ENCODE measurements at places on chromosomes 3 and 15.
A peak's percentile ranks its signal among the peaks of the same experiment; 100 is the strongest.

GRCh38 chr15:75721923-75722870, 9.5 kb upstream of the CSPG4 start:
- no peak for DNase-seq

GRCh38 chr3:156705761-156706616, 31.6 kb downstream of the TIPARP start:
- DNase-seq = no peak

- no peak for DNase-seq
These were observed 126.2 kb upstream of the KLHL25 start for GRCh38 chr15:85920956-85921355.

DNA sequence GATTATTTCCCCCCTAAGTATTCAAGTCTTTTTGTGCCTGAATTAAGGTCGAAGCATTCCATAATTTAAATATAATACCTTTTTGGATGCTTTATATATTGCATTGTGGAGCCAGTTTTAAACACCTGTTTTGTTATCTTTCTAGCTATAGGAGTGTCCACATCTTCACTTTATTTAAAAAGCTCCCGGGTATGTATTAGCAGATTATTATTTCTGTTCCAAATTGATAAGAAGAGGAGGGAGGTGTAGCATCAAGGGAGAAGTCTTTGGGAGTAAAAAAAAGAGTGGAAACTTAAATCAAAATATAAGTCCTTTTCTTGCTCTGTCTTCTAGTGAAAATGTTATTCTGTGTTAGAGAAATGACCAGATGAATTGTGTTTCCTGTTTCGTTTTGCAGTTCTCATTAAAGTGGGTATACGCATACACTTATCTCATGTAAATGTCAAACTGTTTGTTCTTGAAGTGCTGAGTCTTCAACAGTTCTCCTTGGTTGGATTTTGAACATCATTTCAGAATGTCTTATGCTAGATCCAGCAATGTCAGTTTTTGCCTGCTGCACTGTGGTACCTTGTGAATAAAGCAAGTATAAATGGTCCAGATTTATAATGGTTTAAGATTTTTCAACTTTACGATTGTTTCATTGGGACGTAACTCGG, 105.8 kb downstream of the FNDC3B start:
- DNase-seq = no peak

GRCh38 chr3:165440380-165440779, 244.2 kb upstream of the SLITRK3 start:
- DNase-seq = no peak

- DNase-seq = no peak
These were observed 187.5 kb downstream of the MEGF11 start for GRCh38 chr15:66066005-66066404.

- no peak for DNase-seq
These were observed 31.2 kb downstream of the SEC61A1 start for GRCh38 chr3:128083396-128083795.

- no peak for DNase-seq
These were observed 33.9 kb upstream of the NANOGP8 start for GRCh38 chr15:35118960-35119359.

GRCh38 chr3:188807006-188807405, 364.8 kb upstream of the TPRG1 start:
- DNase-seq = no peak

- DNase-seq = no peak
These were observed 453.2 kb upstream of the PROK2 start for GRCh38 chr3:72238010-72238691.

GRCh38 chr3:53123953-53124352, 6.3 kb downstream of the RFT1 start:
- DNase-seq = no peak

- no peak for DNase-seq
These were observed 167.0 kb downstream of the VGLL4 start for GRCh38 chr3:11476735-11477144.

DNA sequence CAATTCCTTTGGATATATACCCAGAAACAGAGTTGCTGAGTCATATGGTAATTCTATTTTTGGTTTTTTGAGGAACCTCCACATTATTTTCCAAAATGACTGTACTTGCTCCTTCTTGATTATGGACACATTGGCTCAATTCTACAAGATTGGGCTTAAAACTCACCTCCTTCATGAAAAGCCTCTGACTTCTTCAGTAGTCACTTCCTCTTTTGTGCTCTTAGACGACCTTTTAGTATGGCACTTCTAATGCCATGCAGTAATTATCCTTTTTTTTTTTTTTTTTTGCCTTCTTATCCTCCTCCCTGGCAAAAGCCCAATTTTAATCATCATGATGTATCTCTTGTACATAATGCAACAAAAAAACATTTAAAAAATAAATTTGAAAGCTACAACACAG, 33.0 kb upstream of the ABHD17C start:
- no peak for DNase-seq

GRCh38 chr3:141452045-141452444, 34.8 kb upstream of the RASA2 start:
- peak; percentile 71 for DNase-seq

- DNase-seq = no peak
These were observed 387.0 kb downstream of the ZBBX start for GRCh38 chr3:166993015-166993630.

- no peak for DNase-seq
These were observed 12.3 kb upstream of the DOCK3 start for GRCh38 chr3:50662408-50662807.

GRCh38 chr3:111485086-111485485, 56.9 kb upstream of the CD96 start:
- DNase-seq = no peak

DNA sequence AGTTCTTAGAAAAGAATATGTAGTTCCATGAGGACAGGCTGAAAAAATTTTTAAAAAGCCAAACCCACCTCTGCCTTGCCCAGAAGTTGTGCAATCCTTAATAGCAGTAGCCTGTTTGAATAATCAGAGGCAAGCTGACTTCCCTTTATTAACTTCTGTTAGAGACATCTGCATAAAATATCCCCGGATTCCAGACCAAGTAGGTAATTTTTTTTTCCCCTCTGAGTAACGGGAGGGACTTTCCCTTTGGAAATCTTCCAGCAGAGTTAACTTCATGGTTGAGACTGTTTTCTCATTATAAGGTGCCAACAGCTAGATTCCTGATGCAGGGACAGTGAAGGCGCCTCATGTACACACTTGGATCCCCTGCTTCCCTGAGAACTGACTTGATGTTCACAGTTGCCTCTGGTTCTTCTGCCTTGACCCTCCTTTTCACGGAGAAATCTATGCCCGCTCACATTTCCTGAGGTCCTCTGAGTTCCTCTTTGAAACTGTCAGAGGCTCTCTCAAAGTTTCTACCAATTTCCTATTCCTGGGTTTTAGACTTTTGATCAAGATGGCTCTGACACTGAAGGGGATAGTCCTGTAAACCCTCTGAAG, 227.6 kb upstream of the BHLHE40 start:
- no peak for DNase-seq

DNA sequence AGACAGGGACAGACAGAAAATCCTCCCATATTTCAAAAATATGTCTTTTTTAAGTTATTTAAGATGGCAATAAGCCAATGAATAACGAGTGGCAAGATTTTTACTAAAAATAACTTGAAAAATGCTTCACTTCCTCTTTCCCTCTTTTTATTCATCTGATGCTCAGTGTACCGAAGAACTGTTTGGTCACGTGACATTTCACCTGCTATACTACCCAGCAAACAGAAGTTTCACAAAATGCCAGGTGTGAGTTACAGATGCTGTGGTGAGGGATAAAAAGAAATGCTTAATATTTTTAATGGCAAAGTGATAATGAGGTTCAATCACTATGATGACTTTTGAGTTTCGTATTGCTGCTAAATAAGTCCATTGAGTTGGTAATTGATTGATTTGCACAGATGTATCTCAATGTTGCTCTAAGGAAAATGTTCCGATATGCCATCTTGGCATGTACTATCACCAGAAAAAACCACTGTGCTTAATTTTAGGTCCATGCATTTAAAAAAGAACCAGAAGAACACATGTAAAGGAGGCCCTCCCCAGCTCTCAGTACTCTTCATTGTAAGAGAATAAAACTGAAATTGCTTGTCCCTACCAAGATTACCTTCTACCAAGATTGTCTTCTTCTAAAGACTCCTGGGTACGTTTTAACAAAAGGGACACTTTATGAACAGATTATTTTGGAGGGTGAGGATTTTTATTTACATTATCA, 26.0 kb upstream of the SEC62 start:
- peak; percentile 39 for DNase-seq

DNA sequence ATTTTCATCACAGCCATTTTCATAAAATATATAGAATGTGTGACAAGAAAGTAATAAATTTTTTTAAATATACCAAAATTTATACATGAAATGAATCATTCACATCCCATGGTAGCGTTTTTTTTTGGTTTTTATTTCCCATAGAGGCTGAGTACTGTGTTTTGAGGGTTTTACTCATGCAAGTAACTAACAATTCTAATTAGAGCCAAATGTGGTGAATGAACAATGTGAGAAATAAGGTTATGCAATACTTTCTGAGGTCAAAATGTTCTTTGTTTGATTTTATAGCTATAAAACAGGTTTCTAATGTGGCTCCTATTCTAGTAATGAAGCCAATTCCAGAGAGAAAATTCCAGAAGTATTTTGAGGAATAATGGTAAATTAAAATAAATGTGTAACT, 386.8 kb downstream of the TBC1D5 start:
- DNase-seq = no peak

GRCh38 chr3:105351821-105352220, 14.9 kb upstream of the ALCAM start:
- DNase-seq = no peak

- no peak for DNase-seq
These were observed 6.6 kb upstream of the MRPS25 start for GRCh38 chr3:15071699-15072098.

DNA sequence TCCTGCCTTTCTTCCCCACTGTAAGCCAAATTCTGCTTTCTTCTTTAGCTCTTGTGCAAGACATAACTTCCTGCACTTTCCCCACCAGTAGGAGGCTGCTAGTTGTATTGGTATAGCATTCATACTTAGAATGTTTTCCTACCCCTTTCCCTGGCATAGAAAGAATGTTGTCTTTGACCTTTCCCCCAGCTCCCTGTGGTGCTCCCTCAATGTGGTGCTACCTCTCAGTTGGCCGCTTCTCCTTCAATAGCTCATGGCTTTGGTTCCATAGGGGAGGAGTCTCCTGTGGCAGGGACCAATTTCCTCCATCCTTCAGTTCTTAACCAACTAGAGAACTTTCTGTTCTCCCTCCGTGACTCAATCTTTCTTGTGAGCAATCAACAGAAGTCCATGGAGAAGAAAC, 67.5 kb upstream of the AKAP13 start:
- no peak for DNase-seq

DNA sequence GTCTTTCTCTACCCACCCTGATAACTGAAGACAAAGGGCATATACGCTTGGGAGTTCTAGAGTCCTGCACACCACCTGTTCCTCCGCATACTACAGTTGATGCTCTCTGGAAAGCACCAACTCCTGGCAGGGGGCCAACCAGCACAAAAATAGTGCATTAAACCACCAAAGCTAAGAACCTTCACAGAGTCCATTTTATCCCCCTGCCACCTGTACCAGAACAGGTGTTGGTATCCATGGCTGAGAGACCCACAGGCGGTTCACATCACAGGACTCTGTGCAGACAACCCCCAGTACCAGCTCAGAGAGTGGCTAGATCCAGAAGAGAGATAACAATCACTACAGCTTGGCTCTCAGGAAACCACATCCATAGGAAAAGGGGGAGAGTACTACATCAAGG, 114.4 kb upstream of the POU1F1 start:
- DNase-seq = no peak

DNA sequence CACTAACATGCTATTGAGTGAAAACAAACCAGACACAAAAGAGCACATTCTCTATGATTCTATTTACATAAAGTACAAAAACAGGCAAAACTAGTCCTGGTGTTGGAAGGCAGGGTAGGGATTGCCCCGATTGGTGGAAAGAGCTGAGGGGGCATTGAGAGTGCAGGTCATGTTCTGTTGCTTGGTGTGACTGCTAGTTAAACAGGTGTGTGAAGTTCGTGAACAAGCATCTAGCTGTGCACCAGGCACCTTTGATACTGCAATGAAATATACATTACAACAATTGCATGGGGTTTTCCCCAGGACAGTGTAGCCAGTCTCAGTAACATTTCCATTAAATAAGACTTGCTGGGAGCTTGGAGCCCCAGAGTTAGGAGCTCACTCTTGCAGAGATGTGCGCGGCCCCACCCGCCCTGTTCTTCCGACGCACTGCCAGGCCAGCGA, 26.3 kb upstream of the THRB start:
- DNase-seq = no peak

DNA sequence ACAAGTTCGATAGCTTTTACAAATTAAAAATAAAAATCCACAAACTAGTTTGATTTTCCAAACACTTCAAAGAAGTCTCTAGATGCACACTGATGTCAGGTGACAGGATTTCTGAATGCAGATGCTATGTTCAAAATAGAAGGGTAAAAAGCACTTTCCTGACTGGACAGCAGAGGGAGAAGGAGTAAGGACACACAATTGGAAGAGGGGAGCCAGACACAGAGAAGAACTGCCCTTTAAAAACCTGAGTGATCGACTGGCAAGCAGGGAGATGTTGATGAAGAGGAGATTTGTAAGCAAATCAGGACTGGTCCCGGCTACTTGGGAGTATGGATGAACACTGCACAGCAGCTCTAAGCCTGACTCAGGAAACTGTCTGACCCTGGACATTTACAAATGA, 612.8 kb downstream of the MAGI1 start:
- DNase-seq = no peak

DNA sequence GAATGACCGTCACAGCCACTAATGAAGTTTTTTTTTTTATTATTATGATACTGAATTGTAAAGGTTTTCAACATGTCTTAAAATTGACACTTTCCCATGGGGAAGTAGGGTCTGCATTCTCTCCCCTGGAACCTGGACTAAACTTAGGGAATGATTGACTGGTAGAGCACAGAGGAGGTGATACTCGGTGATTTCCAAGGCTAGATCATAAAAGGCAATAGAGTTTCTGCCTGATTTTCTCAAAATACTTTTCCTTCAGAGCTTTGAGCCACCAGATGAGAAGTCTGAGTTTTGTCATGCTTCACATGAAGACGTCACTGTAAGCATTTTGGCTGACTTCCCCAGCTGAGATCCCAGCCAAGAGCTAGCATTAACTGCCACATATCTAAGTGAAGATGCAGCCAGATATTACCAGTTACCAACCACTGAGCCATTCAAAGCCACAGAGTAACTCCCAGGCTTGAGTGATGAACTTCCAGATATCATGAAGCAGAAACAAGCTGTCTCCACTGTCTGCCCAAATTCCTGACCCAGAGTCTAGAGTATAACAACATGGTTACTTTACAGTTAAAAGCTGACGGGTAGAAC, 105.8 kb downstream of the LSAMP start:
- no peak for DNase-seq

Measured in CD4-positive, alpha-beta T cell treated with Interferon alpha-2 for 1 hour (primary cell).